ENCODE measurements at places on chromosomes 5 and 9.

- DNase-seq: no peak
Measured at GRCh38 chr9:86452201-86452828, 98.1 kb upstream of the TUT7 start.

GRCh38 chr5:177508837-177509236, 789 bp downstream of the DOK3 start:
- DNase-seq: no peak

GRCh38 chr9:91790917-91791316, 159.1 kb downstream of the ROR2 start:
- no peak for DNase-seq

DNA sequence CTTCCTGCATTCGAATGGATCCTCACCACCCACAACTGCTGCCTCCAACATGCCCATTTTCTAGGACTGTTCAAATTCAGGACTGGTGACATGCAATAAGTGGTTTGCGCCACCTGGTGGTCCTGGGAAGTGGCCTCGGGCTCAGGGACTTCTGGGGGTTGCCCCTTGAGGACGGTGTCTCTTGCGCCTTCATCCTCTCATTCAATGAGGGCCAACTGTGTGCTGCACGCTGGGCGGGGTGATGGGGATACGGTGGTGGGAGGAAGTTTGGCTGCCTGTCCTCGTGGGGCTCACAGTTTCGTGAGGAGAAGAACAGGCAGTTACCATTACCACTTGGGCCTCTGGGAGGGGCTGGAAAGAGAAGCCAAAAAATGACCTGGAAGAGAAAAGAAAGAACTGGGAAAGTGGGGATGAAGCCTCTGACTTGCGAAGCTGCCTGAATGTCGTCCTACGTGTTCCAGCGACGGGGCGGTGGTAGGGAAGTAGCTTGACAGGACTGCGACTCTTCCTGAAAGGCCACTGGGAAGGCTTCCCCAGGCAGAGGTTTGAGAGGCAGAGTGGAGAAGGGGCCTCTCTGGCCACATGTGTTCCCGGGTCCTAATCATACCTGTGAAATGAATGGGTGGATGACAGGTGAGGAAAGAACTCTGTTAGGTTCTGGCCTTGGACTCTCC, 49.0 kb downstream of the PSD2 start:
- DNase-seq: peak; percentile 74

DNA sequence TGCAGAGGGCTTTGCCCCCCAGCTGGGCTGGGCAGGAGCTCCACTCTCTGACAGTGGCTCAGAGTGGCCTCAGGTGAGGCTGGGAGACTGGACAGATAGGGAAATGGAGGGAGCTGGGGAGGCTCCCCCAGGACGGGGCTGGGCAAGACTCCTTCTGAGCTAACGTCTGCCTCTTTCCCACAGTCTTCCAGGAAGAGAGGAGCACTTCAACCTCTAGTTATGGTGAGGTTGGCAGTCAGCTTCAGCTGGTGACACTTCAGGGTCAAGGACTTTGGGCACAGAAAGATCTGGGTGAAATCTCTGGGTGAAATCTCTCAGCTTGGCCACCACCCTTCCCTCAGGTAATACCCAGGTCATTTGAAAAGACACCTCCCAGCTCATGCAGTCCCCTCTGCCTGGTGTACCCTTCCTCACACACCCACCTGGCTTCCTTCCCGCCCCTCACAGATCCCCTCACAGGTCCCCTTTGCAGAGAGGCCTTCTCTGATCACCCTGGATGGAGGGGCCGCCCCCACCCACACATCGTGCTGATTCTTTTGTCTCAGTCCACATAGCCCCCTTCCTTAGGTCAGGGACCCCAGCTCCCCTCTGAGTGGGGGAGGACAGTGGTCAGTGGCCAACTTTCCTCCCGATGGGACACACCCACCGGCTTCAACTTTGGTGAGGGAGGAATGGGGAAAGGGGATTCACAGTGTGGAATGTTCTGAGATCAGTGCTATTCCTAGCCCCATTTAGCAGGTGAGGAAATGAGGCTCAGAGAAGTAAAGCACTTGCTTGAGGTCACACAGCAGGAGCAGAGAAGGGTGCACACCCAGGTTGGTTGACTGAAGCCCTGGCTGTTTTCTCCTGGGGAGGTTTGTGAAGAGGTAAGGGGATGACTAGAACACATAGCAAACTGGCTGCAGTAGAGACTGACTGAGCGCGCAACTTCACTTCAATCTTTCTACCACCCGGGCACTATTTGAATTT, 15.8 kb upstream of the NEURL1B start:
- DNase-seq: no peak

DNA sequence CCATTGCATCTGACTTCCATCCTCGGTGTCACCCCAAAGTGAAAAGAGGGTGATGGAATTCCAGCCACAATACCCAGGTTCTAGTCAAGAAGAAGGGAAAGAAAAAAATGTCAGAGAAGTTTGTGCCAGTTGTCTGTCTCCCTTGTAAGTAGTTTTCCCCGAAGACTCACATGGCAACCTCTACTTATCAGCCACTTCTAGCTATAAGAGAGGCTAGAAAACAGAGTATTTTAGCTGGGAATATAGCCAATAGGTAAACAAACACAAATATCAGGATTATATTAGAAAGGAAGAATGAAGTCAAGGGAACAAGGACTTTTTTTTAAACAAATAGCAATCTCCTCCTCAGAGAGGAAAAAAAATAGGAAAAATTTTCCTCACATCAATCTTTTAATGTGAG, 12.2 kb upstream of the ISL1 start:
- DNase-seq: no peak

- DNase-seq: peak; percentile 47
Measured at GRCh38 chr5:141369994-141370848, at the start of gene PCDHGB3. TSS of gene PCDHGB3 (plus strand) at chr5:141370242. CDS start at chr5:141370395, 153 bp downstream.

Data from activated CD4-positive, alpha-beta T cell treated with anti-CD3 and anti-CD28 coated beads, Interleukin-2, Interleukin-6, amounts not matched to agents 100 ng/mL and 50 ng/mL, durations not matched to agents 16 hours and 8 hours (primary cell).